ENCODE measurements at places on chromosomes 4 and X. TPM values are rescaled to one million over a fixed set of nuclear protein-coding genes. Genes with fewer than 3 reads are reported as not detected.

Gene GCNA
- total RNA-seq, result 1.9 TPM

Gene SORCS2
- 1.5 TPM for total RNA-seq

Gene TAB3
- 10.1 TPM for total RNA-seq

Gene MAGEA12
- total RNA-seq, result not detected

Gene MAGEE2
- total RNA-seq, result not detected

Gene TIGD2
- 12.5 TPM for total RNA-seq

Gene CCDC158
- total RNA-seq, result 0.37 TPM

Gene LDB2
- total RNA-seq, result 38.7 TPM

Gene LRP2BP
- 0.37 TPM for total RNA-seq

Gene ANXA3
- total RNA-seq, result 4.3 TPM

Gene SSX1
- total RNA-seq, result not detected

Gene DDIT4L
- 9.2 TPM for total RNA-seq

Gene C4orf50
- not detected for total RNA-seq

Gene LIMCH1
- 1.4 TPM for total RNA-seq

Gene GPR119
- not detected for total RNA-seq

Gene FDCSP
- total RNA-seq, result not detected
